Hindlimb muscle (tissue), 1 donor: ENCODE measurements at places on chromosomes 3 and 15.

GRCh38 chr15:61184431-61184830, 44.7 kb downstream of the RORA start:
- DNase-seq: no peak

DNA sequence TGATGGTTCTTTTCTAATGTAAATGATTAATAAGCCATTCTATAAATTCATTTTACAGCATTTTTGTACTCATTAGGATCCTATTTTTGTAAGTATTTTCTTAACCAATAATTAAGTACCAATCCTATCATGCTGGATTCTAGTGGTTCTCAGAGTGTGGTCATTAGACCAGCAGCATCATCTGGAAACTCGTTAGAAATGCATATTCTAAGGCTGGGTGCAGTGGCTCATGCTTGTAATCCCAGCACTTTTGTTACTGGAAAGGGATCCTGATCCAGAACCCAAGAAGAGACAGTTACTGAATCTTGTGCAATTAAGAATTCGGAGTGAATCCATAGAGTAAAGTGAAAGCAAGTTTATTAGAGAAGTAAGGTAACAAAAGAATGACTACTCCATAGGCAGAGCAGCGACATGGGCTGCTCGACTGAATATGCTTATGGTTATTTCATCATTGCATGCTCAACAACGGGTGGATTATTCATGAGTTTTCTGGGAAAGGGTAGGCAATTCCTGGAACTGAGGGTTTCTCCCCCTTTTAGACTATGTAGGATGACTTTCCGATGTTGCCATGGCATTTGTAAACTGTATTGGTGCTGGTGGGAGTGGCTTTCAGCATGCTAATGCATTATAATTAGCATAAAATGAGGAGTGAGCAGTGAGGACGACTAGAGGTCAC, 9.9 kb upstream of the CEMIP start:
- DNase-seq: no peak

- DNase-seq: no peak
Measured at GRCh38 chr3:160128056-160128455, 97.2 kb upstream of the C3orf80 start.

DNA sequence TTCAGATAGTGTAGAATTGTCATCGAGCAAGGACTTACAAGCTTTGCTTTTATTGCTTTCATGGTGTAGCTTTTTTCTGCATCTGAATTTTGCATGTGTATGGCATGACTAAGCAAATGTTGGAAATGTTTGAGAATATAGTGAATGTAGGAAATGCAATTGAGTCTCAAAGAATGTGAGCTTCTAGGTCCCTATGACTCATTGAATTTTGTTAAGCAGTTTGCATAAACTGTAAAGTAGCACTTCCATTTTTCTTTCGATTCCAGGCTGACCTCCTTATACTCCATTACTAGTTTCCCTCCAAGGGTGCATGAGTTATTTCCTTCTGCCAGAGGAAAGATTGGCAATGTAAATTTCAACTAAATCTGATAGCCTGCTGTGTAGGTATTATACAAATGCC, 619.2 kb downstream of the DIPK2A start:
- DNase-seq: no peak

GRCh38 chr15:78859971-78860719, 12.5 kb upstream of the MORF4L1 start:
- DNase-seq: peak; percentile 71

DNA sequence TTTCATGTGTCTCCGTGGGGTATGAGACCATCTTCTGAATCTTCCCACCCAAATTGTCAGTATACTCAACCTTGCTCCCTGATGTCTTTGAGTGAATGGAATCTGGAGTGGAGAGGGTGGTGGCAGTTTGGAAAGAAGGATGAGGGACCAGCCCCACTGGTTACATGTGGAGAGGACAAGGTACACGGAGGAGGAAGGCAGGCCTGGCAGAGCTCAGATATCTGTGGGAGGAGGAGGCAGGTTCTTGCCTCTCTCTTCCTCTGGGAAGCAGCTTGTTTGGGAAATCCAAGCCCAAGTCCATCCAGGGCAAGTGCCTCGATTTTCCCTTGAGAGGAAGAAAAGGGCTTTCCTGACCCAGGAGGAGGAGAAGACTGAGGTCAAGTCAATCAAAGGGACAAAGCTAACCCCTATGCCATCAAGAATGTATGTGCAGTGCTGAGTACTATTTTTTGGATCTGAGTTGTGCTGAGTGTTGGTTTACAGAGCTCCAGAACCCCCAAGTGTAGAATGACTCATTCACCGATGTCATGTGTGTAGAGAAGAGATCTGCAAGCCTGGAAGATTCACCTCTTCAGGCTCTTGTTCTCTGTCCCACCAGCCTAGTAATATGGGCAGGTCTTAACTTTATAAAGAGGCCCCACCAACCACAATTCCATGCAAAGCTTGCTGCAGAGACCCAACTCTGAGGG, 19.8 kb upstream of the LOXL1 start:
- no peak for DNase-seq

DNA sequence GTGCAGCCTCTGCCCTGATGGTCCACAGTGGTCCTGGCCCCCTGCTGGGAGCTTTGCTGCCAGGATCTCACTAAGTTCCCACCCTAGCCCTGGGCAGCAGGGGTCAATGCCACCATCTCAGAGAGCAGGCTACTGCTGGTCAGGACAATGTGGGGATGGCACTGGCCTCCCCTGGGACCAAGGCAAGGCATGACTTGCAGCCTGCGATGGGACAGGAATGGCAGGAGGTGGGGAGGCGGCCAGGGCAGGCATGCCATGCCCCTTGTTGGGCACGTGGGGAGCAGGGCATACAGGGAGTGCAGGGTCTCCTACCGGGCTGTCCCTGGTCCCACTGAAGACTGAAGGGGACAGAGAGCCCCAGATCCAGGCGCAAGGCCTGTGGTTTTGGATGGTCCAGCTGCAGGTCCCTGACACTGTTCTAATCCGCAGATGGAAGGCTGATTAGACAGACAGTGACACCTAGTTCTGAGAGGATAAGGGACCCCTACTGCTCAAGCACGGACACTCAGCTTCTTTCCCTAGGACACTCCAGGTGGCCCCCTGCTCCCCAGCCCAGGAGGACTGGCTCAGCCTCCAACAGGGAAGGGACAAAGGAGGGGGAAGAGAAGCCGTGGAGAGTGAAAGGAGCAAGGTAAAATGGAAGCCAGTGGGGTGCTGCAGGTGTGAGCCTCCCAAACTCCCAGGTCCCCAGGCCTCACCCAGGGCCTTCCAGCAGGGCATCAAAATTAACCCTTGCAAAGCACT, 69.2 kb upstream of the RPL32 start:
- no peak for DNase-seq

GRCh38 chr3:141373768-141374526, 5.6 kb downstream of the ZBTB38 start:
- DNase-seq: no peak

DNA sequence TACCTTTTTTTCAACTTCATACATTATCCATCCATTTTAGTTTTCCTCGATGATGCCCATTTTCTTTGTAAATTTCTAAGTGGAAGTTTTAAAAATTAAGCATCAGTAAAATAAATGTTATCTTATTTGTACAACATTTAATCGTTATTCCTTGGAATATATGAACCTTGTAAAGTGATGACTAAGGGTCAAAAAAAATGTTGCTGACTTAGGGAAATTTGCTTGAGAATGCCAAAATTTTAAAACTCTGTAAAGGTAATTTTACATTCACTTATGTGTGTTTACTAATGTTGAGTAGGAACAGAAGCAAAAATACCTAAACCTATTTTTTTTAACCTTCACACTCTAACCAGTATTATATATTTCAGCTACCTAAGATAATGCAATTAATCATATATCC, 917.1 kb downstream of the VGLL3 start:
- DNase-seq: no peak

- DNase-seq: peak; percentile 69
Measured at GRCh38 chr3:31188112-31188511, 293.7 kb upstream of the GADL1 start.

DNA sequence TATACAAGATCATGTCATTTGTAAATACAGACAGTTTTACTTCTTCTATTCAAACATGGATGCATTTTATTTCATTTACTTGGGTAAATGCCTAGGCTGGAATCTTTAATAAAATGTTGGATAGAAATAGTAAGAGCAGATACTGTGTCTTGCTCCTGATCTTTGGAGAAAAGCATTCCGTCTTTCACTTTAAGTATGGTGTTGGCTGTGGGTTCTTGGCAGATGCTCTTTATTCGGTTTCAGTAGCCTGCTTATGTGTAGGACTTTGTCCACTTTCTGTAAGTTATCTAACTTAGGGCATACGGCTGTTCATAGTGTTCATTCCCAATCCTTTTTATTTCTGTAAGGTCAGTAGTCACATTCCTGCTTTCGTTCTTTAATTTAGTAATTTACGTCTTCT, 303.0 kb downstream of the ADAMTS17 start:
- no peak for DNase-seq
